Nasal cavity respiratory epithelium epithelial cell of viscerocranial mucosa (primary cell): ENCODE measurements at places on chromosomes 3 and 15. TPM values are rescaled to one million over a fixed set of nuclear protein-coding genes. Genes with fewer than 3 reads are reported as not detected.

The PLXND1 gene
- total RNA-seq = 1.0 and 8.5 TPM in 2 replicates

The PCSK6 gene
- 4.3 and 11.6 TPM in 2 replicates for total RNA-seq

The TGM4 gene
- total RNA-seq = 0.28 and 0.34 TPM in 2 replicates

The CACNA2D3 gene
- 0.07 and 1.0 TPM in 2 replicates for total RNA-seq

The FANCD2 gene
- 2.4 TPM in 2 replicates for total RNA-seq

The NCEH1 gene
- total RNA-seq = 4.8 and 10.3 TPM in 2 replicates

The HGD gene
- total RNA-seq = 0.28 and 0.34 TPM in 2 replicates

The SLC38A3 gene
- total RNA-seq = not detected in 2 replicates

The GLDN gene
- total RNA-seq = 0.07 and 0.34 TPM in 2 replicates

The ASB7 gene
- 16.4 and 22.1 TPM in 2 replicates for total RNA-seq

The ANKRD63 gene
- total RNA-seq = not detected in 2 replicates

The GORASP1 gene
- 19.1 and 36.2 TPM in 2 replicates for total RNA-seq

The DMXL2 gene
- total RNA-seq = 13.3 and 16.2 TPM in 2 replicates

The ANKUB1 gene
- 0.34 and 4.1 TPM in 2 replicates for total RNA-seq

The MAP1A gene
- under 0.01 and 1.9 TPM in 2 replicates for total RNA-seq

The TNFAIP8L3 gene
- 3.0 and 4.1 TPM in 2 replicates for total RNA-seq

The CCR8 gene
- not detected in 2 replicates for total RNA-seq

The LIPH gene
- total RNA-seq = 2.4 and 4.7 TPM in 2 replicates

The TNIK gene
- total RNA-seq = 0.34 and 7.8 TPM in 2 replicates
